ENCODE measurements at places on chromosomes 3 and 15.

DNA sequence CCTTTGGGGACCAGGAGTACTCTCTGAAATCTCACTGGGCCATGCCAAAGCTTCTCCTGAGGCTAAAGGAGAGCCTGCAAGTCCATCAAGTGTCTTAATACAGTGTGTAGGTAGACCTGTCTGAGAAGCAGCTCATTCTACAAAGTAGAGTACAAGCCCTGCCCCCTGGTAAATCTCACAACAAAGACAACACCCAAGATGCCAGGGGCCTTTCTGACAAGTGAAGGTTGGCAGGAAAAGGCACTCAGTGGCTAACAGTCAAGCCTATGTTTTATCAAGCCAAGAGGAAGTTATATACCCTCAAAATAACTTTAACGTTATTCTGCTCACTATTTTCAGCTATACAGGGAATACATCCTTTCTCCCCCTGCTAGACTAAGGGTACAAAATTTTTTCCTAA, 58.3 kb downstream of the NMNAT3 start:
- DNase-seq = no peak

DNA sequence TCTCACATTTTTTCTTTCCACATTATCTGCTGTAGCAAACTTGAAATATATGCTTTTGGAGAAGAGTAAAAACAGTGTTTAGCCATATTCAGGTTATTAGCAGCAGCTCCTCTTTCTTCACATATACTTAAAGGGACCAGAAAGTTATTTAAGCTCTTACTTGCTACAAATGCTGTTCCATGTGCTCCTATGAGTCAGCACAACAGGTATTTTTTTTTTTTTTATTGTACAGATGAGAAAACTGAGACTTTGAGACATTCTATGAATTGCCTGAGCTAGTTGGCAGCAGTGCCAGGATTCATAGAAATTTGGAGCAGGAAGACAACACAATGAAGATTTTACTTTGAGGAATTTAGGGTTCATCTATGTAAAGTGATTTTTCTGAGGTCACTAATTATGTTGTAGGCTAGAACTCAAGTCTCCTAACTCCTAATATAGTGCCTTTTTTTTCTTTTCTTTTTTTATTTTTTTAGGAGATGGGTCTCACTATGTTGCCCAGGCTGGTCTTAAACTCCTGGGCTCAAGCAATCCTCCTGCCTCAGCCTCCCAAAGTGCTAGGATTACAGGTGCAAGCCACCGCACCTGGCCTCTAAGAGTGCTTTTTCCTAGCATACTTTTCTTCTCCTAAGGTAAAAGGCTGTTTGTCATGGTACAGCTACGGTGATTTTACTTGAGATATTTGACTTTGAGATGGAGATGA, 23.6 kb downstream of the SETD5 start:
- no peak for DNase-seq

GRCh38 chr15:74316141-74316540, 51.3 kb downstream of the CYP11A1 start:
- DNase-seq = no peak

- no peak for DNase-seq
These were observed 11.1 kb upstream of the THUMPD3 start for GRCh38 chr3:9351709-9352126.

- no peak for DNase-seq
These were observed 38.7 kb downstream of the ANXA2 start for GRCh38 chr15:60358935-60359682.

DNA sequence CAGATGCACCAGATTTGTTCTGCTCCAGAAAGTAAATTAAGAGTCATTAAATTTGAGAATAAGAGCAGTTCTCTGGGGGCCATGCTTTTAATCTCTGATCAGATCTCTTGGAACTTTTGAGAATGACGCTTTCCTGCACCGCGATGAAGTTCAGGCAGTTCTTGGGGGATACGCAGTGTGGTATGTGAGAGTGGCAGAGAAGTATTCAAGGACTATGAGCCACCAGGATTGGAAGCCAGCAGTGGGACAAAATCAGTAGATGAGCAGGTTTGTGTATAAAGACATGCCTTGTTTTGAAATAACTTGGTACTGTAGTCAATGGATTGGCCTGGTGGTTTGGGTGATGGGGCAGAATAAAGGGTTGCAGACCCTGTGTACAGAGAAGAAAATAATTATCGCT, 483.6 kb downstream of the ERC2 start:
- no peak for DNase-seq

DNA sequence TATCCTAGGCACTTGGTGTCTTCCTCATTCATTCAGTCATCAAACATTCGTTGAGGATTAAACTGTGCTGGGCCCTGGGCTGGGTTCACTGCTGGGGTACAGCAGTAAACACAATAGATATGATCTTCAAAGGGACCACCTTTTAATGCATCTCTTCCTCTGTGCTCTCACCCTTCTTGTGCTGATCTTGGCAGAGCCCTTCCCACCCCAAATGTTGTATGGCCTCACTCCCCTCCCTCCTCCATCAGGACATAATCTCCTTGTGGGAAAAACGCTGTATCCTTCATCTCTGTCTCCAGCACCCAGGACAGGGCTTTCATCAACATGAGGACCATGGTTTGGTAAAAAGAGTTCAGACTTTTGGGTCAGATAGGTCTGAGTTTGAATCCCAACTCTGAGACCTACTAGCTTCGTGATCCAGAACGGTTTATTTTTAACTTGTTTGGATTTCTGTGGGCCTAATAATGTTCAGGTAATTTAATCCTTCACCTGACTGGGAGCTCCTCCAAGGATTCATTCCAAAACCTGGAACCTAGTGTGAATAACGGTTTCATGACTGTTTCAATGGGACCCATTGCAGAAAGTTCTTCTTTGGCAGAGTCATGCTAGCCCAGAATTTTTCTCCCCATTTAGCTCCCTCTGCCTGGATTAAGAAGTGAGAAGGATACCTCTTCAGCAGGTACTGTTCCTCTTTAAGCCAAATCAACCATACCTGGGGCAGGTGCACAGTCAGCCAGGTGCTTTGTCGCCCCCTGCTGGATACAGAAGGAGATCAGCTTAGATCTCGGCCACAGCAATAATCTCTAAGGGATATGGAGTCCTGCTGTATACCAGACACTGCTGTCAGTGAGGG, 5.2 kb upstream of the WNT7A start:
- peak; percentile 52 for DNase-seq

DNA sequence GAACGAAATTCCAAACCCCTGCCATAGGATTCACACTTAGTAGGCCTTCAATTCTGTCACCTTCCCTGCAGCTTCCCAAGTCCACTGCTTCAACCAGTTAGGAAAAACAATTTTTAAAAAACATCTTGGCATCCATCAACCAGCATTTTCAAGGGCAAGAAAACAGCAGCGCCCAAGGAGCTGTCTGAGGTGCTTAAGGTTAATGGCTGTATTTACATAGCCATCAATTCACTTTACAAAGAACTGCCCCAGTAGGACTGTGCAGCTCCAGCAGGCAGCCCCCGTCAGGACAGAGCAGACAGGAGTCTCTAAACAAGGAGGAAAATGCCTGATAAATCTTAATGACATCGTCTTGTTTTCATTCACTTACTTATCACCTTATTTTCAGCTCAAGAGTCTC, 13.3 kb downstream of the TAFA4 start:
- DNase-seq = no peak

- DNase-seq = no peak
These were observed 71.3 kb downstream of the CPN2 start for GRCh38 chr3:194279701-194280360.

DNA sequence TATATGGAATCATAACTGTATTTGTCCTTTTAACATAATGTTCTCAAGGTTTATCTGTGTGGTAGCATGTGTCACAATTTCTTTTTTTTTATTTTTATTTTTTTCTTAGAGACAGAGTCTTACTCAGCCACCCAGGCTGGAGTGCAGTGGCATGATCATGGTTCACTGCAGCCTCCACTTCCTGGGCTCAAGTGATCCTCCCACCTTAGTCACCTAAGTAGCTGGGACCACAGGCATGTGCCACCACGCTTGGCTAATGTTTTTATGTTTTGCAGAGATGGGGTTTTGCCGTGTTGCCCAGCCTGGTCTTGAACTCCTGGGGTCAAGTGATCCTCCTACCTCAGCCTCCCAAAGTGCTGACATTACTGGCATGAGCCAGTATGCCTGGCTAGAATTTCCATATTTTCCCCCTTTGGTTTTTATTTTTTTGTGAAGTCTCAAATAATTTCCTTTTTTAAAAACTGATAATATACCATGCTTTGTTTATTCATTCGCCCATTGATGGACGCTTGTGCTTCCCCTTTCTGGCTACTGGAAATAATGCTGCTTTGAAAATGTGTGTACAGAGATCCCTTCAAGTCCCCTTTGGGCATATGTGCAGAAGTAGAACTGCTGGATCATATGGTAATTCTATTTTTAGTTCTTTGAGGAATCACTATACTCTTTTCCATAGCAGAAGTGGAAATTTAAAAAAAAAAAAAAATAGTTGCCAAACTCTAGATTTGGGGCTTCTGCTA, 28.4 kb downstream of the TMEM40 start:
- no peak for DNase-seq

DNA sequence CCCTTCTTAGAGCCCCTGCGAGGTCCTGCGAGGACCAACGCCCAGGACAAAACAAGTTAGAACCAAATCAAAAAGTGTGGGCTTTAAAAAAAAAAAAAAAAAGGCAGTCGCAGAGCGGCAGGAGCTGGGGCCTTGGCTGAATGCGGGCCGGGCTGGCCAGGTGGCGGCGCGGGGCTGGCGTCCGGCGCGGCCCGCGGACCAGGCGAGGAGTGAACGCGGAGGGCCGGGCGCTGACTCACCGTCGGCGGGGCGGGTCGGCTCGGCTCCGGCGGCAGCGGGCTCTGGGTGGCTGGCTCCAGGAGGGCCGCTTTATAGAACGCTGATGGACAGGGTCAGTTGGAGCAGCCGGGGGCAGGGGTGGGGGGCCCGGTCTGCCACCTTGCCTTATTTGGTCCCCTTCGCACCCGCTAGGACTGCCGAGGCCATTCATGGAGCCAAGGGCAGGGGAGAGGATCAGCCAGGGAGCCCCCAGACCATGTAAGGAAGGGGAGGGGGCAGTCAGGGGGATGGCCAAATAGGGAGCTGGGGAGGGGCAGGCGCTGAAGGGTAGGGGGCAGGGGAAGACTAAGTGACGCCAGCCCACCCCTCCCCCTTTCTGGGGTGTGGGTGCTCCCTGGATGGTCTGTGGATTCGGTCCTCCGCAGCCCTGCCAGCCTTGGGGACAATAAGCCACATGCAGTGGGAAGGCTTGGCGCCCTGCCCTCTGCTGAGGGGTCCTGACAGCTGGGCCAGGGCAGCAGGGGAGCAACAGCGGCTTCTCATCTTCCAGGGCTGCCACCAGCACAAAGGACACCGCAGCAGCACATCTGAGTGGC, at the start of gene ACTC1:
Gene ACTC1 (minus strand): TSS at position 283 of the 815 bp plus-strand sequence. CDS start 741 bp downstream, outside the sequence.
- DNase-seq = no peak

GRCh38 chr15:73709241-73709640, 25.1 kb downstream of the CD276 start:
- no peak for DNase-seq
